ENCODE measurements at places on chromosomes 2 and 18. TPM values are rescaled to one million over a fixed set of nuclear protein-coding genes. Genes with fewer than 3 reads are reported as not detected.

The TUBA4B gene
- total RNA-seq: not detected

- no peak for DNase-seq
Measured at GRCh38 chr2:150063931-150064548, 423.4 kb downstream of the RND3 start.

DNA sequence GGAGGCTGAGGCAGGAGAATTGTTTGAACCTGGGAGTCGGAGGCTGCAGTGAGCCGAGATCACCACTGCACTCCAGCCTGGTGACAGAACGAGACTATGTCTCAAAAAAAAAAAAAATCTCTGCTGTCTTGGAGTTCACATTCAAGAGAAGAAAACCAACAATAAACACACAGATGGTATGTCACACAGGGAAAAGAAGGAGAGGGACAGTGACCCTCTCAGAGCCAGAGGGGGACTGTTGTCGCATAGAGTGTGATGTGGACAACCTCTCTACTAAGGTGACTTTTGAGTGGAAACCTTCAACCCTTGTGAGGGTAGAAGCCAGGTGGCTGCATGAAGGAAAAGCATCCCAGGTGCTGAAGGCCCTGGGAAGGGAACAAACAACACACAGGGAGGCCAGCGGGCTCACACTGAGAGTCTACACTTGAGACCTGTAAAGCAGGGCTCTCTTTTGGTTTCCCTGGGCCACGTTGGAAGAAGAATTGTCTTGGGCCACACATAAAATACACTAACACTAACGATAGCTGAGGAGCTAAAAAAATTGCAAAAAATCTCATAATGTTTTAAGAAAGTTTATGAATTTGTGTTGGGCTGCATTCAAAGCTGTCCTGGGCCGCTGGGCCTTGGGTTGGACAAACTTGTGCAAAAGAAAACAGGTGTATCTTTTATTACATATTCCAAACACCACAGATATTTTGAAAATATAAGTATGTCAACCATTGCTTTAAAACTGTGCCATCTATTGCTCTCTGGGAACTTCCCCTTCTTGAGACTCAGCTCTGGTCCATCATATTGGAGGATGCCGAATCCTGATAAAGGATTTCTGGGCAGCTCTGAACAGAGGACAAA lies 136.0 kb downstream of the DDX1 start:
- DNase-seq: no peak

The ALPG gene
- total RNA-seq: not detected

DNA sequence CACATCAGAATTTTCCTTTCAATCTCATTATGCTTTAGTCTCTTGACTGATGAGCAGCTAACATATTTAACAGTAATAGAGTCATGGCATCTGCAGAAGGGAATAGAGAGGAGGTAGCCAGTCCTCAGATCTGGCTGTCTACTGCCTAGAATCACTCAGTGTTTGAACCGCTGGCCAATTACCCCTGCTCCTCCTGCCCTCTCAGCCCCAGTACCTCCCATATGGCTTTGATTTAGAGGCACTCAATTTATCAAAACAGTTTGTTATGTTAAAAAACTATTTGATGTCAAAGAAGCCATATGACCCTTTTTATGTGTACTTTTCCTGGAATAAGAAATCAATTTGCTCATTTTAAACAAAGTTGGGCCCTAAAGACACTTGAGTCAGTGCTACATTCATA lies 355.2 kb downstream of the CMPK2 start:
- DNase-seq: no peak

- DNase-seq: no peak
Measured at GRCh38 chr2:177326005-177326404, 61.5 kb upstream of the NFE2L2 start.

The DNAJC5G gene
- 1.0 TPM for total RNA-seq

The FBXO15 gene
- total RNA-seq: not detected

DNA sequence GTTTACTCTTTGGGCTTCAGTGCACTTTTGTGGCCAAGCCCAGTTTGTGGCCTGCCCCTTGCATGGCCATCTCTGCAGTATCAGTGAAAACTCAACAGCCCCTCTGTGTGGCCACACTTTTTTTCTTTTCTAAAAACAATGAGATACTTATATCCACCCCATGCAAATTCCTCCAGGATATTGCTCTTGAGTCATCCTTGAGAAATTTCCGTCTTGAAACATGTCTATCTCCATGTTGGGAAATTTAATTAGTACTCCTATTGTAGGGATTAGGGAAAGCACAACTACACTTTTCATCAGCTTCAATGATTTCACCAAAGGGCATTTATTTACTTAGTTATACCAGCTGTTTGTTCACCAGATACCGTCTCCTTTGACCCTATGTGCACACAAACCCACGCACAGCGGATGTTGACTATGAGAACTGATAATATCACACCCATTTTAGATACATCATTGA lies 993.1 kb downstream of the TSN start:
- DNase-seq: no peak

- DNase-seq: no peak
Measured at GRCh38 chr2:17301437-17301836, 216.8 kb downstream of the RAD51AP2 start.

DNA sequence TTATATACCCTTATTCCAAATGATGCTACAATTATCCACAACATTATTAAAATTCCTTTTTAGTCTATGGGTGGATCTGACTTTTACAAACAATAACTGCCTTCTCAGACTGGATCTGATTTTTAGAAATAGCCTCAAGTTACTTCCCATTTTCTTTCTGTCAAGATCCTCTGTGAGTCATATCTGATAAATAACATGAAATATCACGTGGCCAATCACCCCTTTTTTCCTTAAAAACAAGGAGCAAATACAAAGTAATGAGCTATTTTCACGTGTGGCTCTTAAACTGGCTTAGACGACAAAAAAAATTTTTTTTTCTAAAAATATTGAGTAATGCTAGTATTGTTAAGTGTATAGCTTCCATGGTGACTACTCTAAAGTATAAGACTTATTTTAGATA lies 6.7 kb downstream of the PELI1 start:
- DNase-seq: no peak

- peak; percentile 93 for DNase-seq
Measured at GRCh38 chr2:216692636-216693413, 2.5 kb downstream of the IGFBP5 start.

The NOSTRIN gene
- total RNA-seq: 18.7 TPM

GRCh38 chr18:29087616-29088246 lies 910.8 kb upstream of the CDH2 start:
- DNase-seq: no peak

DNA sequence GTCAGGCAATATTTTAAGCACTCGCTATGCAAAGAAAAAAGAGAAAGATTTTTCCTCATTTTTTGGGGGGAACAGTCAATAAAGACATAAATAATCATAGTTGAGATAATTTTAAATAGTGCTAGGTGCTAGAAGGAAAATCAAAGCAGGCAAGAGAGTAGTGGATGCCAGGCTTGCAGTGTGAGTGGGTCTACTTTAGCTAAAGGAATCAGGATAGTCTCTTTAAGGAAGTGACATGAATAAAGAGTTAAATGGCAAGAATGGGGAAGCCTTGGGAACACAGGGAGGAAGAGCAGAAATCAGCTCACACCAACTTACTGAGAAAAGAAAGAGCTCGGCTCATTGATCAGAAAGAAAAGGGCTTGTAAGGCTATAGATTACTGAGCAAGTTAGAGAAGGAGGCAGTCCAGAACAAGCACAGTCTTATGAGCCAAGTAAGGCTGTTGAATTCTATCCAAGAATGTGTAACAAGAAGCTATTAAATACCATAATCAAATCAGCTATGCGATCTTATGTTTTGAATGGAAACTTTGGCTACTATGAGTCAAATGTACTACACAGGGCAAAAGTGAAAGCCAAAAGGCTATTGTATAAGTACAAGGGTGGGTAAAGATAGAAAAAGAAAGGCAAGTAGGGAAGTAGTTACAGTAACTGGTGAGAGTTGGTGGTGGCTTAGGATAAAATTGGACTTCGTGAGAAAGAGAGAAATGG lies 833.8 kb upstream of the PIK3C3 start:
- no peak for DNase-seq

The EFHD1 gene
- 69.7 TPM for total RNA-seq

GRCh38 chr18:7577706-7578105 lies 10.6 kb downstream of the PTPRM start:
- DNase-seq: no peak

- no peak for DNase-seq
Measured at GRCh38 chr2:186887107-186888090, 38.4 kb upstream of the ZSWIM2 start.

DNA sequence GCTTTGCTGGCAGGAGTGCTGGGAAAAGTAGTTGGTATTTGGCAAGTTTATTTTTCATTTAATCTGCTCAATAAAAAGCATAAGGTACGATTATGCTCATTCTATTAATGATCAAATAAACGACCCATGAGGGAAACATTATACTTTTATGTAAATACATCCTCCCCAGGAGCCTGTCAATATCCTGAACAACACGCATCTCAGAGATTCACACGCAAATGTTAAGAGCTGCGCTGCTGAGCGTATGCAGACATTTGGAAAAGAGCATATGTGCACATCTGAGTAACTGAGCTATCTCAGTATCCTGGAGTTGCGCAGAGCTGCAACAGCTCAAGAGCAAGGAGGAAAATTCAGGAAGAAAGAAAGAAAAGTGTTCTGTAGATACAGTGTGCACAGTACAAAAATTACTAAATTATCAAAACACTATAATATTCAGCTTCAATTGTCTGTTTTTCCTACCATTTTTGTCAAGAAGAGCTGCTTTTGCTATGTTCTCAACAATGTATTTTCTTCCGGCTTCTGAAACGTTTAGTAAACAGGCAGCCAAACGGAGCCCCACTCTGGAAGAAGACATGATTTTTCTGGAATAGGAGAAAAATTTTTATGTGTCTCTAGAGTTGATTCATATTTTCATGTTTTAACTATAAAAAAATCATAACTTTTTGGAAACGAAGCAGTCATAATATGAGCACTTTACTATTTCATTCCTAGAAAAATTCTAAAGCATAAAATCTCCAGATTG lies 2.4 kb downstream of the FTCDNL1 start:
- DNase-seq: no peak
